ENCODE measurements at places on chromosomes 12 and 14.

DNA sequence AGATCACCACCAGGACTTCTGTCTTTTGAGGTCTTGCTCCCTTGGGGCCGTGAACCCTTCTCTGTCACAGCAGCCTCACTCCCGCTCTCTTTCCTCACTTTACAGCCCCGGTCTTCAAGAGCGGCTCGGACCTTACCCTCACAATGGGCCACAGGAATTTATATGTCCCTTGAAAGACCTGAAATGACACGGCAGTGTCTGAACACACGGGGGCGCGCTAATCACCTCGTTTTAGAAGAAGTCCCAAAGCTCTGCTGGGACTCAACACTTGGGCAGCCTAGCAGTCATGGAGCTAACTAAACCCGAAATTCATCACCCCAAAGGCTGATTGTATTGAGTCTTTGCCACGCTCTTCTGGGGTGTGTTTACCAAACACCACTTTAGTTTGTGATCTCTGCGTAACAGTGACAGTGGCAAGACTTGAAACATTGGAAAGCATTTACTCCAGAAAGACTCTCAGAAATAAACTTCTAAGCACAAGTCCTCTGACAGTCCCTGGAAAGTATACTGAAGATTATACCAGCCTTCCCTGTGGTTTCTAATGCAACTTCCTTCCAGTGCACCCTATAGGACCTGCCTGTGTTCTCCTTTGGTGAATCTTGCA, 29.0 kb downstream of the SERPINA11 start:
- no peak overlapping the region for H3K27ac ChIP-seq
- no peaks in the 10 kb centered on the region for H3K36me3 ChIP-seq
- peaks cover 2% of the 10 kb centered on the region for H3K4me1 ChIP-seq
- peak; percentile 26 for DNase-seq

GRCh38 chr12:111529424-111530368, 69.4 kb downstream of the ATXN2 start:
- H3K27ac ChIP-seq: peak overlapping the region; percentile 63
- H3K36me3 ChIP-seq: peaks cover 38% of the 10 kb centered on the region
- no peak overlapping the region for H3K4me3 ChIP-seq
- peaks cover 12% of the 10 kb centered on the region for H3K4me1 ChIP-seq
- H3K27me3 ChIP-seq: no peaks in the 10 kb centered on the region

DNA sequence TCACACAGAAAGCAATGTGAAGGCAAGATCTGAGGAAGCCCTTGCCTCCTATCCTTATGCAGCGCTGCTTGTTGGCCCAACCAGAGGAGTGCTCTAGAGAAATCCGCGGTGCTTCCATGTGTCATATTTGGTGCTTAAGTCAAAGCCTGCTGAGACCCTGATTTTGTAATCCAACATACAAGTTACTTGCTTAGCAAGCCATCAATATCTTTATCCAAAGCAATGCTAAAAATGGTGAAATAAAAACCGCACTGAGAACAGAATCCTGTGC, 250.0 kb downstream of the MED13L start:
- no peak overlapping the region for H3K27ac ChIP-seq
- DNase-seq: no peak
- peaks cover 10% of the 10 kb centered on the region for H3K36me3 ChIP-seq
- H3K4me1 ChIP-seq: peaks cover 7% of the 10 kb centered on the region
- no peak overlapping the region for H3K4me3 ChIP-seq

DNA sequence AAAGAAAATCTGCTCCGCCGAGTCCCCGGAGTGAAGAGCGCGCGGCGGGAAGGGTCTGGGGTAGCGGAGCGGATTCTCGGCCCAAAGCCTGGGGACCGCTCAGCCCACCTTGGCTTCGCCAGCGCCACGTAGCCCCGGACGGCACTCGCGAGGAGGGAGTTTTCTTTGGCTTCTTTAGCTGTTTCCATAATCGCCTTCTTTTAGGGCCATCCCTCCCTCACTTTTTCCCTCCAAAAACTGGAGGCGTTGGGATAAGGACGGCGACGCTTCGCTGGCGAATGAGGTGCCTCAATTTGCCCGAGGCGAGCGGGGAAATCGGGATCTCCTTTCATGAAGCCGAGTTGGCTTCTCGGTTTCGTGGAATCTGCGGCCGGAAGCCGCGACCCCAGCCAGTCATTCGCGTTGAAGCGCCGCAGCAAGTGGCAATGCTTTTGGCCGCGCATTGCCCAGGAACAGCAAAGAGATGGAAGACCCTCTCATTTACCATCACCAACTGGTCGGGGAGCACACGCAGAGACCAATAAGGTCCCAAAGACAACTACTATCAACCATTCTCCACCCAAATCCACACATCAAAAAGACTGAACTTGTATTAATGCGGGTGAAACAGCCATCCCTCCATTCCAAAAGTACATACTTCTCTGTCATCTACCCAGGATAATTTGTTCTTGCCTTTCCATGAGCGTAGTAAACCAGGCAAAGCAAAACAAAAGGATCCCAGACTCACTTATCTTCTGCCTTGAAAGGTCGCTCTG, 8.4 kb upstream of the SIX1 start:
- no peak for DNase-seq
- H3K4me1 ChIP-seq: peaks cover 25% of the 10 kb centered on the region
- peaks cover 80% of the 10 kb centered on the region for H3K27me3 ChIP-seq
- H3K4me3 ChIP-seq: peak overlapping the region; percentile 79
- no peak overlapping the region for H3K27ac ChIP-seq

DNA sequence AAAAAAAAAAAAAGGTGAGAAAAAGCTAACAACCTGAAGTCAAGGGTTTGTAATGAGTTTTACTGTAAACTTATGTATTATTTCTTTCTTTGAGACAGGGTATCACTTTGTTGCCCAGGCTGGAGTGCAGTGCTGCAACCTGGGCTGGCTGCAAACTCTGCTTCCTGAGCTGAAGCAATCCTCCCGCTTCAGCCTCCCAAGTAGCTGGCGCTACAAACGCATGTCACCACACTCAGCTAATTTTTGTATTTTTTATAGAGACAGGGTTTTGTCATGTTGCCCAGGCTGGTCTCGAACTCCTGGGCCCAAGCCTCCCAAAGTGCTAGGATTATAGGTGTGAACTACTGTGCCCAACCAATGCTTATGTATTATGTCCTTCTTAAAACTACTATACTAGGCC, 9.2 kb downstream of the ATF7 start:
- no peak for DNase-seq
- H3K27me3 ChIP-seq: no peaks in the 10 kb centered on the region
- H3K4me1 ChIP-seq: peaks cover 28% of the 10 kb centered on the region
- H3K36me3 ChIP-seq: peaks cover 17% of the 10 kb centered on the region

GRCh38 chr14:76541594-76542219, 165.8 kb downstream of the ESRRB start:
- peaks cover 2% of the 10 kb centered on the region for H3K27me3 ChIP-seq
- H3K27ac ChIP-seq: no peak overlapping the region
- H3K4me1 ChIP-seq: no peaks in the 10 kb centered on the region
- H3K36me3 ChIP-seq: no peaks in the 10 kb centered on the region

DNA sequence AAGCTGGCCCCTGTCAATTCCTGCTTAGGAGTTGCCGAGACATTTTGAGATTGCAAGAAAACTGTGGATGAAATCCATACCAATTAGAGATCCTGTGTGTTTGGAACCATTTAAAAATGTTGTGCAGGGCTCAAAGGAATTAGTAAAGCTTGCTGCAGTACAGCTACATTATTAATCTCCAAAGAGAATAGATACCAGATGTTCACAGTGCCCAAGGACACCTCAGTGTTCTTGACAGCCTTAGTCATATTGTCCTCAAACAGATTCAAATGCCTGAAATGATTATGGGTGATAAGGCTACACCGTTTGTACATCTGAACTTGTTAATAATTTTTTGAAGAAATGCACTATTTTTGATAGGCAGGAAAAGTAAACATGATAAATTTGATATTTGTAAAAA, 164.6 kb downstream of the MSRB3 start:
- no peak overlapping the region for H3K4me3 ChIP-seq
- H3K36me3 ChIP-seq: no peaks in the 10 kb centered on the region
- no peaks in the 10 kb centered on the region for H3K4me1 ChIP-seq
- H3K27ac ChIP-seq: no peak overlapping the region

GRCh38 chr12:25745281-25745680, 192.2 kb upstream of the LMNTD1 start:
- no peaks in the 10 kb centered on the region for H3K4me1 ChIP-seq
- peaks cover 3% of the 10 kb centered on the region for H3K27me3 ChIP-seq
- H3K4me3 ChIP-seq: no peak overlapping the region
- H3K36me3 ChIP-seq: no peaks in the 10 kb centered on the region
- no peak for DNase-seq

GRCh38 chr14:61570549-61571290, 124.6 kb upstream of the HIF1A start:
- H3K27ac ChIP-seq: no peak overlapping the region
- H3K27me3 ChIP-seq: peaks cover 53% of the 10 kb centered on the region
- H3K36me3 ChIP-seq: no peaks in the 10 kb centered on the region
- no peak for DNase-seq
- peaks cover 36% of the 10 kb centered on the region for H3K4me1 ChIP-seq
- H3K4me3 ChIP-seq: no peak overlapping the region

DNA sequence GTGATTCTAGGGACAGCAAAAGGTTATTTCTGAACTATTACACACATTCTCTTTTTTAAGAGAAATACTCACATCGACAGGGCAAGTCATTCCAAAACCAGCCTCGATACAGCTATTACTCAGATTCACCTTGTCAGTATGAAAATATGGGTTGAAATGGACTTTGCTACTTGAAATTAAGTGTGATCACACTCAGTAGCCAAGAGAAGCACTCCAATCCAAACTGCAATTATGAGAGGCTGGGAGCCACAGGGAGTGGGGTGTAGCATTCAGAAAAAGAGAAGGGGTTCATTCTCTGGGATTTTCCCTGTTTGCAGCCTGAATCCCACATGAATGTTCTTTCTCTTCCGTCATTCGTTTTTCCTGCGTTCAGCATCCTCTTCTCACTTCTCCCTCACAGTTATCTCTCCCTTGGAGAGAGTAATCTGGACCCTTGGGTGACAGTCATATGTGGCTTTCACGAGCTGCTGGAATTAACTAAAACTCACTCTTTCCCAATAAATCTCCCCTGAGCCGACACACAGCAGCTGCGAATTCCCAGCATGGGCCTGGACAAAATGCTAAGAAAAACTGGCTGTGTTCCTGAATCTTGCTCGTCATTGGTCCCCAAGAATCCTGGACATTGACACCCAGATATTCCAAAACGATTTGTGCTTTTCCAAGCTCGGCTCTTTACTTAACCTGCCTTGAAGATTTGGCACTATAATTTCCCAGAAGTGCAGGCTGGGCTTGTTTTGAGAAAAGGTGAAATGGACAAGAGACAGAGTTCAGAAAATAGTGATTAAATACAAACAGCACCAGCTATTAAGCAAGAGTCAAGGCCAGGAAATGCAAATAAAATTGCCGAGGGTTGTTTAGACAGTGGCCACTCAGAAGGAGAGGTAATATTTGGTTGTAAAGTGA, 199.5 kb upstream of the PLEKHG7 start:
- no peaks in the 10 kb centered on the region for H3K27me3 ChIP-seq
- peaks cover 6% of the 10 kb centered on the region for H3K36me3 ChIP-seq
- peak overlapping the region; percentile 15 for H3K4me3 ChIP-seq

- no peak overlapping the region for H3K27ac ChIP-seq
- peak; percentile 22 for DNase-seq
- no peaks in the 10 kb centered on the region for H3K36me3 ChIP-seq
- H3K4me3 ChIP-seq: no peak overlapping the region
These were observed 545.1 kb upstream of the ATP2B1 start for GRCh38 chr12:90253674-90254181.

DNA sequence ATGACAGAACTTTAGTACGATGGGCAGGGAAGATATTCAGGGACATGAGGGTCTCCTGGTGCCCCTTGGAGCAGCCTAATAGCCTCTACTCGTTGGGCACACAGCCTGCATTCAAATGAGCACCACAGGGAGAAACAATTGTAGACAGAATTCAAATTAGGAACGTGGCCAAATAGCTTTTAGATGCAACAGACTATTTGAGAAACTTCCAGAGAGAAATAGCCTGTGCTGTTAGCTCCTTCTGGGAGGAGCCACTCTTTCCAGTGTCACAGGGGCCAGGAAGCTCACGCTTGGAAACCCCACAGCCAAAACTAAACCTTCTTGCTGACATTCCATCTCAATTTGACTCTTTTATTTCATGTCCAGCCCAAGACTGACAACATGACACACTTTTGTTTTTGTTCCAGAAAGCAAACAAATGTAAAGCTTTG, 114.5 kb downstream of the RPAP3 start:
- H3K27me3 ChIP-seq: peaks cover 1% of the 10 kb centered on the region
- no peaks in the 10 kb centered on the region for H3K4me1 ChIP-seq
- DNase-seq: no peak
- no peaks in the 10 kb centered on the region for H3K36me3 ChIP-seq
- no peak overlapping the region for H3K4me3 ChIP-seq

- H3K4me1 ChIP-seq: no peaks in the 10 kb centered on the region
- no peak overlapping the region for H3K4me3 ChIP-seq
- H3K27me3 ChIP-seq: peaks cover 1% of the 10 kb centered on the region
- H3K27ac ChIP-seq: no peak overlapping the region
These were observed 100.5 kb upstream of the STXBP6 start for GRCh38 chr14:25150401-25150800.

DNA sequence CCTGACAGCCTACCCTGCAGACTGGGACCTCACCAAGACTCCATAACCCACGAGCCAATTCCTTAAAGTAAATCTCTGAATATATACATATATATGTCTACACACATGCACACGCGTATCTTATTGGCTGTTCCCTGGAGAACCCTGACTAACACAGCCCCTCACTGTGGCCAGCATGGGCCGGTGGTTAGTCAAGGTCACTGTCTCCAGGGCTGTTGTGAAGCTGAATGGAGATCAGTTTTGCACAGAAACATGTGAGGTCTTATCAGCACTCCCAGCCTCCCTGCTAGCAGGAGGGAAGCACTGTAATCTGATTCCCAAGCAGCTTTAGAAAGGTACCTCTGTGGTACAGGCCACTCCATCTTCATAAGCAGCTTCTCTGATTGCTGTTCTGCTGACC, 46.6 kb upstream of the PLEKHG6 start:
- peaks cover 3% of the 10 kb centered on the region for H3K27me3 ChIP-seq
- peaks cover 20% of the 10 kb centered on the region for H3K4me1 ChIP-seq
- no peaks in the 10 kb centered on the region for H3K36me3 ChIP-seq
- H3K4me3 ChIP-seq: no peak overlapping the region
- no peak overlapping the region for H3K27ac ChIP-seq

- no peak overlapping the region for H3K4me3 ChIP-seq
- H3K27ac ChIP-seq: no peak overlapping the region
- no peaks in the 10 kb centered on the region for H3K36me3 ChIP-seq
- H3K27me3 ChIP-seq: no peaks in the 10 kb centered on the region
- no peaks in the 10 kb centered on the region for H3K4me1 ChIP-seq
These were observed 791.0 kb downstream of the TMTC2 start for GRCh38 chr12:83477696-83478095.

DNA sequence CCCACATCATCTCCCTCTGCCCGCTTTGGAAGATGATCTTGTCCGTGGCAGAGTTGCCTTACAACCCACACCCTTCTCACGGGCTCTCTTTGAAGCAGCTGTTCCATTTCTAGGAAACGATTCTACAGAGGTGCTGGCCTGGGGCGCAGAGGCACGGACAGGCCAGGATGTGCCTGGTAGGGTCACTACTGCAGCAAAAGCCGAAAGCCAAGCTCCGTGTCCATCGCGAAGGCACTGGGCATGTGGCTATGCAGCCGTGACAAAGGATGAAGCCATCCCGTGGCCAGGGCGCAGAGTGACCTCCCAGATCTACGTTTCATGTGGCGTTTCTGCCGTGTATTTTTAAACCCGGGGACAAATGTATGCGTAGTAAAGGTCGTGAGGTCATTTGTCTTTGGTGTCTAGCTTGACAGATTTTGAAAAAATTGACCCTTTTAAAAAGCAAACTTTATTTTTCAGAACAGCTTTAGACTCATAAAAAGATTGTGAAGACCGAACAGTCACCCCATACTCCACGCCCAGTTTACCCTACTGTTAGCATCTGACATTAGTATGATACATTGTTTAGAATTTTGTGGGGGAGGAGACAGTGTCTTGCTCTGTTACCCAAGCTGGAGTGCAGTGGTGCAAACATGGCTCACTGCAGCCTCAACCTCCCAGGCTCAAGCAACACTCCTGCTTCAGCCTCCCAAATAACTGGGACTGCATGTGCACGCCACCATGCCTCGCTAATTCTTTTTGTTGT, 40.4 kb upstream of the NCOR2 start:
- no peak overlapping the region for H3K4me3 ChIP-seq
- H3K4me1 ChIP-seq: peaks cover 11% of the 10 kb centered on the region
